Urinary bladder (tissue), 4 donors: ENCODE measurements at places on chromosomes 2 and 18. TPM values are rescaled to one million over a fixed set of nuclear protein-coding genes. Genes with fewer than 3 reads are reported as not detected.

Gene CNGA3
- 0.15 TPM for polyA plus RNA-seq

Gene YIPF4
- 17.2 TPM for polyA plus RNA-seq

Gene CDH7
- 0.04 TPM for polyA plus RNA-seq

Gene IL1R2
- 31.2 TPM for polyA plus RNA-seq

Gene DYNAP
- not detected for polyA plus RNA-seq

Gene EVX2
- 0.05 TPM for polyA plus RNA-seq

Gene REG3A
- not detected for polyA plus RNA-seq

DNA sequence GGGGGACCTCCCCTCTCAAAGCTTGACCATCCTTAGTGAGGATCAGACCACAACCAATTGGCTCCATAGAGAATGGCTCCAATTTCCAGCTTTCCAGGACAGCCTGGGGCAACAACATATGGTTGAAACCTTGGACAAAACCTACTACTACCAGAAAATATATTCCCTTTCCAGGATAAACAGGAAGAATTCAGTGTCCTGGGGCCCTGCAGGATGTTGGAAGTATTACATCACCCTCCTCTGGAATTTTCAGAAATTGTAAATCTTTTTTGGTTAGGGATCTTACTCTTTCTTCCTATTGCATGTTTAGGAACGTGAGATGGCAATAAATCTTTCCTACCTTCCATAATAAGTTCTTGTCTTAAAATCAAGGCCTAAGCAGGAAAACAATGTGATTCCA lies 158.9 kb upstream of the MEIS1 start:
- DNase-seq: no peak

- no peak for DNase-seq
Measured at GRCh38 chr2:207244971-207245925, 79.5 kb upstream of the KLF7 start.

DNA sequence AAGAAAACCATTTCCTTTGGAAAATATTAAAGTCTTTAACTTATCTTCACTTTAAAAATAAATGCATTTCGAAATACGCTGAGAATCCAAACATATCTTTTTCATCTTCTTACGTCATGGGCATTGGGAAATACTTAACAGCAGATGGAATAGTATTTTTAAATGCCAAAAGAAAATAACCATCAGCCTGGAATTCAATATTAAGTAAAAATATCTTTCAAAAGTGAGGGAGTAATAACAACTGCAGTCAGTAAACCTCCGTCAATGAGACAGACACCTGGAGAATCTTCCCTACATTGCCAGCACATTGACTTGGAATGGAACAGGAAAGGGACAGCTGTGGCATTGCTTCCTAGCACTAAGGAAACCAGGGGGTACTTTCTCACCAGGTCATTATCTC lies 290.4 kb upstream of the TNP1 start:
- no peak for DNase-seq

DNA sequence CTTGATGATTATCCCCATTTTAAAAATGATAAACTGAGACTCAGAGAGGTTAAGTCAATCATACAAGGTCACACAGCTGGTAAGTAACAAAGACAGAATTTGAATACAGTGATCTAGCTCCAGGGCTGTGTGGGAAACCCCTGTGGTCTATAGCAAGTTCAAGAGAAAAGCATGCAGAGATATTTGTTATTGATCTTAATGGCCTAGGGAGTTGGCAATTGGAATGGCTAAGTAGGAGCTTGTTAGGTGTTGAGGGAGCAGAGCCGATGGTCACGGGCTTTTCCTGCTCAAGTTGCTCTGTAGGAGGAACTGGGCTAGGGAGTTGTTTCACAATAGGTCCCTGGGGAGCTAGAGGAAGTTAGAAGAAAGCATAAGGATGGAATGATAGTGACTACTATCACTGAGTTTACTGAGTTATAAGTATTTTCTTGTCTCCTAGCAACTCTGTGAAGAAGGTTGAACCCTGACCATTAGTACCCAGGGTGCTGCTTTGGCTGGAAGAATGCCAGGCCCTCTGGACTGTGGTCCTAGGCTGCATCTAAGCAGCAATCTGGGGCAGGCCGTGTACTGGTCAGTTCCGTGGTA lies 30.0 kb downstream of the RNF125 start:
- no peak for DNase-seq

DNA sequence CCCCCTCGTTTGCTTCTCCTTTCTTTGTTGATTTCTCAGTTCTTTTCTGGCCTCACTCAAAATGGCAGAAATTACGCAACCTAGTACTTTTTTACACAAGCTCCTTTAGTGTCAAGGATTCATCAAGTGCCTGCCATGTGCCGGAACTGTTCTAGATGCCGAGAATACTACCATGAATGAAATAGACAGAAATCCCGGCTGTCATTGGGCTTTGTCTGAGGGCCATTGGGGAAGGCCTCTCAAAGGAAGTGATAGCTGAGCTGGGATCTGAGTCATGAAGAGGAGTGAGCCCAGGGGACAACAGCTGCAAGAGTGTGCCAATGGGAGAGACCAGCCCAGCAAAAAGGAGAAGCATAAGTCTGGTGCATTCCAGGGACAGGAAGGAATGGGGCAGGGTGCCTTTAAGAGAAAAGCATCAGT lies 34.3 kb upstream of the PPP1CB start:
- no peak for DNase-seq

GRCh38 chr2:20925265-20925889 lies 102.5 kb upstream of the LDAH start:
- DNase-seq: no peak

- DNase-seq: peak; percentile 15
Measured at GRCh38 chr2:152718909-152719645, 657 bp downstream of the ARL6IP6 start.

DNA sequence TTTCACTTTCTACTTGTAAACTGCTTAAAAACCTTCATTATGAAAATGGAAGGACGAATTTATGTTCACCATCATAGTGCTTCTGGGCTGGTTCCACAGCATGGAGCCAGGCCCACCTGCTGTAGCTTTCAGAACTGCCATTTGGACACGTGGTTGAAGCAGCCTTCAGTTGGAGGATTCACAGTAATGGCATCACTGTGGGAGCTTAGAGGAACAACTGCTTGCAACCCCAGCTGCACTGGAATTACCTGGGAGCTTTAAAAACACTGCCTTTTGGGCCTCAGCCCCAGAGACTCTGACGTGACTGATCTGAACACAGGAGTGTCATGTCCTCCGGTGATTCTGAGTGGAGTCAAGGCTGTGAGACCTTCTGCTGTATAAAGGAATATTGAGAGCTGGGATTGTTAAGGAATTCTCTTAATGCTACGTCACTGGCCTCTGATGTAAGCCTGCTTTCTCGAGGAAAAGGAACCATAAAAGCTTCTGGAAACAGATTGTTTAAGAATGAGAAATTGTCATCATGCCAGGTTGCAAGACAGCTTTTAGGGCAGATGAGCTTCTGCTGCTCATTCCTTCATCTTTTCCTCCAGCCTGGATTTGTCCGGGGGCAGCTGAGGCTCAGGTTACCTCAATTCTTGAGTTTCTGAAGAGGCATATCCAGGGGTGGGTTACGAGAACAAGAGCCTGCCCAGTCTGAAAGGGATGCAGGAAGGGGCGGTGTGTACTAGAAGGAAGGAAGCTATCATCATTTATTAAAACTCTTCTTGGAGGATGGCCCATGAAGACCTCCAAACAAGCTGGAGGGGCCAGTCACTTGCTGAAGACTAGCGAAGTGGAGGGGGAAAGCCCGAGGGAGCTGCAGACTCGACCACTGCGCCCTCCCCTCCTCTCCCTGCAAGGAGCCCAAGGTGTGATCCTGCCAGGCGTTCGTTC lies 1.3 kb upstream of the IL1R1 start:
- DNase-seq: peak; percentile 61

- DNase-seq: no peak
Measured at GRCh38 chr2:161208527-161209139, 48.4 kb downstream of the TANK start.

DNA sequence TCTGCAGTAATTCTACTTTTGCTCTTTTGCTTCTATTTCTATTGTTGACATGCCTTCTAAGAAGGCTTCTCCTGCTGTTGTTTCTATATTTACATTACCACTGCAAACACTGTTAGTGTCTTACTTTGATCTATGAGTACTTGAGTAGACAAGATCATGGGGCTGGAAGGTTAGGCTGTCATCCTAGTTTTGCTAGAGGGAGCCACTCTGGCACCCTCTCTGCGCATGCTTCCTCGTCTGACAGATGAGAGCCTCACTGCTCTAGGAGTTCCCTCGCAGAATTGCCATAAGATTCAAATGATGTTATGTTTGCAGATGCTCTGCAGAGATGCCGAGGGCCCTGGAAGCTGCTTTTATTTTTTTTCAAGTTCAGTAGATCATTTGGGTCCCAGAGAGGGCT lies 185.6 kb downstream of the RNF144A start:
- DNase-seq: no peak

DNA sequence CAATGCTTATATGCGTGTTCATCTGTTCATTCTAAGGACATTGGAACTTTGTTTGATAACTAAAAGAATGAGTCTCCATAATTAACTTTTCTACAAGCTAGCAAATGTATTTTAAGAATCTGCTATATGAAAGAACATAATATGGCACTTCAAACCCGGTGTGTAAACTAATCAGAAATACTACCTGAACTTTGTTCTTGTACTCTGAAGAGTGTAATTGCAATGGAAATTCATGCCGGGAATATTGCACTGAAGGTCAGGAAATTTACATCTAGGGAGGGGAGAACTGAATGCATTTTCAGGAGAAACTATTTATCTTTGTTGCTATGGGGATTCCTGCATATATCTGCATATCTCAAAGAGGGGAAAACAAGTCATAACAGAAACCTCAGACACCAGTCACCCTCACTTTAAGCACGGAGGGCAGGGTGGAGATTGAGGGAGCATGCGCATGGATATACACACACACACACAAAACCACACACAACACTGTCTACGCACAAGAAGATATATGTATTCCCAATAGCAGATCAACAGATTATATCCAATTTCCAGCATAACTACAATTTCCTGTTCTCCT lies 76.2 kb downstream of the DTNA start:
- DNase-seq: no peak

GRCh38 chr2:152826581-152827279 lies 108.3 kb downstream of the ARL6IP6 start:
- no peak for DNase-seq

- no peak for DNase-seq
Measured at GRCh38 chr2:109218087-109218791, 89.2 kb downstream of the SH3RF3 start.

GRCh38 chr2:222942561-222942960 lies 81.7 kb downstream of the ACSL3 start:
- DNase-seq: no peak

DNA sequence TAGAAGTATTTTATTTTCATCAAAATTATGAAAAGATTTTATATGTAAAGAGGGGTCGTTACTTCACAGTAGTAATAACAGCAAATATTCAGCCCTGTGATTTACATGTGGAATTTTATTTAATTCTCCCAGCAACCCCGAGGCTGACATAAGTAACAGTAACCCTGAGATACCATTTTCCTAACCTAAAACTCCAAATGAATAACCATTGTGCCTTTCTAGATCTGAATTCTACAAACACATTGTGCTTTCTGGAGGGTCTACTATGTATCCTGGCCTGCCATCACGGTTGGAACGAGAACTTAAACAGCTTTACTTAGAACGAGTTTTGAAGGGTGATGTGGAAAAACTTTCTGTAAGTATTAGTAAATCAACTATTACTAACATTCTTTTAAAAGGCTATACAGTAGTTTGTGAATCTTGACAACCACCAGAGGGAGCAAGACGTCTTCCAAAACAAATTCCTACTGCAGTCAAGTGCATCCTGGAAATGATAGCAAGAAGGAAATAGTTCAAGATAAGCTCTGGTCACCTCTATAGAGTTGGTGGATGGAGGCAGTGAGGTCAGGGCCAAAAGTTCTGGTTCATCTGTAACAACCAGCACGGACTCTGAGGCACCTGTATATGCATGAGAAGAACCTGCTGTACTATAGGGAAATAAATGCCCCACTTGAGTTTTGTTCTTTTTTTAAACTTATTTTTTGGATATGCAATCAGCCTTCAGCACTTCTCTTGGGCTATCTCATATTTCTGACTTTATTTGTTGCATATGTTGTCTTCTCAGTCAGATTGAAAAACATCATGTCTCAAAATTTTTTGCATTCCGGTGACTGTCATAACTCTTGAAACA lies 37.4 kb downstream of the ACTR2 start:
- DNase-seq: peak; percentile 53

DNA sequence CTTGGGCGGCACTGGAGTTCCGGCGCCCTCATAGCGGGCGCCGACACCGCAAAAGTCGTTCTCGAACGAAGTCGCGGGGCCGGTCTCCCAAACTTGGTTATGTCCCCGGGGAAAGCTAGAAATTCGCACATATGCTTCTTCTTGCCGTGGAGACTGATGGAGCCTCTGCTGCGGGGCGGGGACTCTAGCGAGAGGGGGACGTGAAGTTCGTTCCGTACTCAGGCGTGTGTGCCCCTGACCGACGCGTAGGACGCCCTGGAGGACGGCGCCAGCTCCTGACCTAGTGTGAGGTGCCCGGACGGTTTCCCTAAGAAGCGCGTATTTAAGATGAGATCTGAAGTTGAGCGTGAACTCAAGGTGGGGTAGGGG lies 465 bp downstream of the RBM44 start:
- DNase-seq: no peak
